ENCODE measurements at places on chromosomes 11 and 22.
A peak's percentile ranks its signal among the peaks of the same experiment; 100 is the strongest.

GRCh38 chr11:109940816-109941215 is 152.4 kb upstream of the ZC3H12C start:
- no peak for DNase-seq

DNA sequence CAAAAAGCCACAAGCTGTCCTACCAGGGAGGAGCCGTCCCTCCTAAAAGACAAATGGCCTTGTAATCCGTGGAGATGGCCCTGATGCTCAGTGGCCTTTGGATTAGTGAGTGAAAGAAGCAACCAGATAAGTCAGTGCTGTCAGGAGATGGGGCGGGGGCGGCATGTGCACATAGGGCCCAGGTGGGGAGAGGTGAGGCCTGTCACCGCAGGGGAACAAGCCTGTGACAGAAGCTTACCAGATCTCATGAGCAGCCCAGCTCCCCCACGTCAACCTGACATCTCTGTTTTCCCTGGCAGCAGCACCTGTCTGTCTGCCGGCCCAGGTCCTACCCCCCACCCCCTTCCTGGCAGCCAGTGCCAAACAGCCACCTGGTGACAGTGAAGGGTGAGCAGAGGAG is 162.6 kb downstream of the BUD13 start:
- no peak for DNase-seq

GRCh38 chr11:82722231-82722630 is 11.4 kb downstream of the FAM181B start:
- DNase-seq: no peak

DNA sequence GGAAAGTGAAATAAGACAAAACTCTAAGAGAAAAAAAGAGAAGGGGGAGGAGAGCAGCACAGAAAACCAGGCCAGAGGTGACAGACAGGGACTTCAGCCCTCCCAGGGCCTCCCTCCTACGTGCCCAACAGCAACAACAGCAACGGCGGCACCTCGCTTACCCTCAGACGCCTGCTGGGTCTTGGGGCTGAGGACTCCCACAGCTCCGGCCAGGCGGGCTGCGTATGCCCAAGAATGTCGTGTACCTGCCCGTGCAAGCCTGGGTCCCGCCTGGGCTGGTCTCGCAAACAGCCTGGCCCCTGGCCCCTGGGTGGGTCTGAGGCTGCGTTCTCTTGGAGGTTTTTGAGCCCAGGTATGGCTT is 30.5 kb downstream of the ARAP1 start:
- DNase-seq: peak; percentile 25

DNA sequence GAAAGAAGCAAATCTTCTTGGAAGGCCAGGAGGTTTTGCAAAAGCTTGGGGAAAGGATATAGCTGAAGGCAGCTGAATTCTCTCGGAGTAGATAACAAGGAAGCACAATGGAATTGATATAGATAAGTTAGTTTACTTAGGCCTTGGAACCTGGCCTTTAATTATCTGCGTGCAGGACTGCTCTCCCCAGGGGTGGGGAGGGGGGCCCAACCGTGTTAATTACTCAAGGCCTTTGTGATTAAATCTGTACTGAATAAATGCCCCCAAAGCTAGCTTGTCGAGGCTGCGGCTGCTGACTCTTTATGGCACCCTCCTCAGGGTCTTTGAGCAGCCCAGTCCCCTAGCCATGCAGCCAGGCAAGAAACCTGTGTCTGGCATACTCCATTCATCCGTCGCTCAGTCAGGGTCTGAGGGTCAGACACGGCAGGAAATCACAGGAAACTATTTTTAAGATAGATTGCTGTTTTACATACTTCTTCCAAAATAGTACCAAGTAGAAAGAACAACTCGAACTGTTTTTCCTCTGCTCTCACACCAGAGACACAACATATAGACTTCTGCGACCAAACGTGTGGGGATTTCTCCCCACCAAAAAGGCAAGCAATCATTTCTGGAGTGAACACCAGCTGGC is 36.5 kb downstream of the MS4A2 start:
- DNase-seq: no peak

- DNase-seq: no peak
These were observed 309.1 kb downstream of the SWAP70 start for GRCh38 chr11:9972989-9973388.

DNA sequence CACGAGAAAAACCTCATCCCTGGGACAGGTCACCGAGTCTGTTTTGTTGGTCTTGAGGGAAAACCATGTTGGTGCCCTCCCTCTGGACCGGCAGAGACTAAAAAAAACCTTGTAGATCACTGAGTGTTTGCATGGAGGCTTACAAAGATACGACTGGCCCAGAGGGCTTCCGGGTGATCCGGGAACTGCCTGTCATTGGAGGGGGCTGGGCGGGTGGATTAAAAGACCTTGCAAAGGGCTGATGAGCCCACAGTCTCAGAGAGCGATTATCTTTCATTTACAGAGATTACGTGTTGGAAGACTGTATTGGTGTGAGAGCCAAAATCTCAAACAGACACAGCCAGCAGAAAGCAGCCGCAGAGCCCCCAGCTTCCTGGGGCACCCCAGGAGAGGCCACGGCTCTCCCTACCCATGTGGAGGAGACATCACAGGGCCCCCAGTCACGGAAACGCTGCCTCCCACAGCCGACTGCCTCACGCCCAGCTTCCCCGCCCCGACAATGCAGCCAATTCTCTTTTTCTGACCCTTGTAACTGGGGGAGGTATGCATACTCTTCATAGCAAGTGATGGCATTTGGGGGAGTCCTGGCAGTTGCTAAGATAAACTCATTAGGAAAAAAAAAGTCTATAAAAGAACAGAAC is 426.4 kb downstream of the CTTN start:
- DNase-seq: no peak

- no peak for DNase-seq
These were observed 18.0 kb downstream of the CBX7 start for GRCh38 chr22:39134366-39135091.

DNA sequence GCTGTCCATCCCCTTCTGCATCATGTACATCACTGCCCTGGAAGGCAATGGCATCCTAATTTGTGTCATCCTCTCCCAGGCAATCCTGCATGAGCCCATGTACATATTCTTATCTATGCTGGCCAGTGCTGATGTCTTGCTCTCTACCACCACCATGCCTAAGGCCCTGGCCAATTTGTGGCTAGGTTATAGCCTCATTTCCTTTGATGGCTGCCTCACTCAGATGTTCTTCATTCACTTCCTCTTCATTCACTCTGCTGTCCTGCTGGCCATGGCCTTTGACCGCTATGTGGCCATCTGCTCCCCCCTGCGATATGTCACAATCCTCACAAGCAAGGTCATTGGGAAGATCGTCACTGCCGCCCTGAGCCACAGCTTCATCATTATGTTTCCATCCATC is 337 bp downstream of the OR52B6 start:
- no peak for DNase-seq

GRCh38 chr11:129880311-129880710 is 15.1 kb downstream of the NFRKB start:
- no peak for DNase-seq

DNA sequence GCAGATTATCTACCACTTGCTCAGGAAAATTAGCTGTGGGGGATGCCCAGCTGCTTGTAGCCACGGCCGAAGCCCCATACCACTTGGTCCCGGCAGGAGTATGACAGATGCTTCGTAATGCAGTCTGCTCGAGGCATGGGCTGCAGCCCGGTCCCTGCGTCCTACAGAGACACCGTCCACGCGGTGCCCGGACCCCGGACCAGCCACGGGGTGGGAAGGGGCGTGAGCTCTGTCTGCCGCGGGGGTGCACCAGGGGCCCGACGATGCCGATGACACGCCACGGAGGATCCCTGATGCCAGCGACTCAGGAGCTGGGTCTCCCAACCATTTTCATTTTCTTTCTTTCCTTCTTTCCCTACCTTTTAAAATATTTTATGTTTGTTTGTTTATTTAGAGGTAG is 30.0 kb downstream of the SLC25A17 start:
- no peak for DNase-seq

DNA sequence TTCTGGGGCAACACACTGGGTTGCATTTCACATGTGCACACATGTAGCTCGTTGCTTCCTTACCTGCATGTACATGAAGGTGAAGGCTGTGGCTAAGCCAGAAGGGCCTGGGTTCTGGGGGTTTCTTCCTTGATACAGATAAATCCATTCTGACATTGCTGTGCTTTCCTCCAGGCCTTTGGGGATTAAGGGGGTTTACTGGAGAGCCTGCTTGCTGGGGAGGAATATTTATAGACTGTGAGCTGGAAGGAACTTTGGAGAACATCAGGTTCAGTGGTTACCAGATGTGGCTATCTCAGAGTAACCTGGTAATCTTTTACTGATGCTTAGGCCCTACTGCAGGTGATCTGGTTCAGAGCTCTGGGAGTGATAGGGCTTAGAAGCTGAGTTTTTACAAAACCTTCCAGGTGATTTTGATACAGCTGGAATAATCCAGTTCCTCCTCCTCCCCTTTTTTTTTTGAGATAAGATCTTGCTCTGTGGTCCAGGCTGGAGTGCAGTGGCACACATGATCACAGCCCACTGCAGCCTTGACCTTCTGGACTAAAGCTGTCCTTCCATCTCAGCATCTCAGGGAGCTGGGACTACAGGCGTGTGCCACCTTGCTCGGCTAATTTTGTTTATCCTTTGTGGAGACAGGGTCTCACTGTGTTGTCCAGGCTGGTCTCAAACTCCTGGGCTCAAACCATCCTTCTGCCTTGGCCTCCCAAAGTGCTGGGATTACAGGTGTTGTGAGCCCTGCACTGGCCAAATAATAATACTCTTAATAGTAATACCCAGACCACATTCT is 19.9 kb downstream of the ACO2 start:
- DNase-seq: no peak

DNA sequence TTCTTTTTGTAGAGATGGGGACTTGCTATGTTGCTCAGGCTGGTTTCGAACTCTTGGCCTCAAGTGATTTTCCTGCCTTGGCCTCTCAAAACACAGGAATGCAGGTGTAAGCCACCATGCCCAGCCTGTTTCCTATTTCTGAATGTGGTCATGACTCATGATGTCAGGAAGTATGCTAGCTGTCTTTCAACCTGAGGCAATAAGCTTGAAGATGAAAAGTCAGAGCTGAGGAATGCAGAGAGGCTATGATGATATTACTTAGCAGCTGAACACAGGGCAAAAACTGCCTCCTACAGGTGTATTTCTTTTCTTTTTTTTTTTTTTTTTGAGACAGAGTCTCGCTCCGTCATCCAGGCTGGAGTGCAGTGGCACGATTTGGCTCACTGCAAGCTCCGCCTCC is 9.0 kb upstream of the NUCB2 start:
- no peak for DNase-seq

- DNase-seq: no peak
These were observed 337.0 kb downstream of the BRD1 start for GRCh38 chr22:49490692-49491091.

DNA sequence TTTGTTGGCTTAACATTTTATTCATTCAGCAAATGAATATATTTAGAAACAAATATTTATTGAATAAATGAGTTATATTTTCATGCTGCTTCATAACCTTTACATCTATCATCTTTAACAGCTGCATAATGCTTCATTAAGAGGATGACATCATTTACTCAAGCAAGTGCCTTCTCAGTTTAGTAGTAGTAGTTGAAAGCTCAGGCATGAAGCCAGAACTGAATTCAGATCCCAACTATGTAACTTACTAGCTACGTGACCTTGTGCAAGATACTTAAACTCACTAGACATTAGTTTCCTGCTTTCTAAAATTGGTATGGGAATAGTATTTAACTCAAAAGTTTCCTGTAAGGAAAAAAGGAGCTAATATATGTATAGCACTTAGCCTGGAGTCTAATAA is 90.3 kb downstream of the TMPRSS5 start:
- DNase-seq: no peak

DNA sequence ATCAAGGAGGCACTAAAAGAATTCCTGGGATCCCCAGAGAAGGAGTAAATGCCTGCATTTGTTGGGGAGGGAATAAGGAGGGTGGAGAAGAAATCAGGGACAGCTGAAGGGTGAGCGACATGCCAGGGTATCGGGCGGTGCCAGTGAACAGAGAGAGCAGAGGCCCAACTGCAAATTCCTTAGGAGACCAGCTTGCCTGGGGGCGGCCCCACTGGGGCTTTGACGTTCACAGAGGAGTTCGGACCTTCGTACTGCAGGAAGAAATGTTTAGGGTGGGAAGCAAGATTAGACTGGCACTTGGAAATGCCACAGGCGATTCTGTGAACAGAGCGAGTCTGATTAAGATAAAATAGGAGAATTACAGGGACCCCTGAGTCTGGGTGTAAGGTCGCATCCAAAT is 65.1 kb upstream of the FGF3 start:
- DNase-seq: no peak

GRCh38 chr11:12157241-12157661 is 46.9 kb downstream of the MICAL2 start:
- no peak for DNase-seq

- DNase-seq: no peak
These were observed 30.3 kb downstream of the GNB1L start for GRCh38 chr22:19824212-19824925.

DNA sequence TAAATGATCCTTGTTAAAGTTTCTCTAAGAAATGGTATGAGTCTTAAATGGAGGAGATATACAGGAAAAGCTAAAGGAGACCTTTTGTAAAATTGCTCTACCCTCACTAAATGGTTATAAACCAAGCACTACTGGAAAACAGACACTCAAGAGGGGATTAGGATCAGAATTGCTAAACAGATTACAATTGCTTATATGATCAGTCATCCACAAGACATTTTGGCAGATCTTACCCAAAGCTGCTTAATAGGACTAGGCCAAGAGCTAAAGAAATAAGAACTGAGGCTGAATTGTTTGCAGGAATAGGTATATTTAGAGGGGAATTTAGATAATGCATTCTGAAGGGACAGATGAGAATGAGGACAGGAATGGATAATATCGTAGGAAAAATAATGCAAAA is 9.5 kb downstream of the HARBI1 start:
- DNase-seq: no peak

GRCh38 chr22:39081016-39081415 is 3.9 kb downstream of the APOBEC3G start:
- DNase-seq: no peak

DNA sequence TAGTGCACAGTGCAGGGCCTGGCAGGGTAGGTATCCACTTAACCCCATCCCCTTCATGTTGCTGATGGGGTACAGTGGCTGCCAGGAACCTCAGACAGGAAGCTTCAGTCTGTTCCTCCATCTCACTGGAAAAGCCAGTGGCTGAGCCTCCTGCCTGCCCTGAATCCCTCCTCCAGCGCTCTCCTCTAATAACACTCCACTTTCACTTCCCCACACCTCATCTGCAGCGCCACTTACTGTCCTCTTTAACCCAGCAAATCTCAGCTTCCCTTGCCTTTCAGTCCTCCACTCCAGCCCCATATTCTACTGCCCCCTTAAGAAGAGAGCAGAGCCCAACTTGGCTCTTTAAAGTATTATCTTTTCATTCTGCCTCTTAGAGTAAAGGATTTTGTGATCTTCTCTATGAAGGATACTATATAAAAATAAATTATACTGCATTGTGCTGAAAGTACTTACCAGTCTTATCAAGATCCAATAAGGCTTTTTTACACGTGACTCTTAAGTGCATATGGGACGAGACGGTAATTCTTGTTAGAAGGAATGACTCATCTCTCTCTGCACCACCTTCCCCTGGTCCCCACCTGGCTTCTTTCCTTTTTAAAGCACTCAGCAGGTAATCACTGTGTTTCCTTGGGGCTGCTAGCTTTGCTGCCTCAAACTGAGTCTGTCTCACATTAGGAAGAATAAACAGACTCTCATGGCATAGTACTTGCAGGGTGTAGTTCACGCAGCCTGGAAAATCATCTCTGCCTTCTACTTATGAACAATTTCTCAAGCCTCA is 238.0 kb upstream of the NARS2 start:
- DNase-seq: no peak

GRCh38 chr22:50269970-50270665 is at the start of gene MAPK11:
TSS of gene MAPK11 (minus strand) at chr22:50270380. CDS start at chr22:50270292, 88 bp downstream.
- peak; percentile 46 for DNase-seq

All from stimulated activated CD8-positive, alpha-beta memory T cell treated with anti-CD3 and anti-CD28 coated beads, Interleukin-12 subunit alpha, Interleukin-12 subunit beta, amount 100 ng/mL, for 1 hour (primary cell).